A172 (cell line): ENCODE measurements at places on chromosomes 1 and 21. TPM values are rescaled to one million over a fixed set of nuclear protein-coding genes. Genes with fewer than 3 reads are reported as not detected.

DNA sequence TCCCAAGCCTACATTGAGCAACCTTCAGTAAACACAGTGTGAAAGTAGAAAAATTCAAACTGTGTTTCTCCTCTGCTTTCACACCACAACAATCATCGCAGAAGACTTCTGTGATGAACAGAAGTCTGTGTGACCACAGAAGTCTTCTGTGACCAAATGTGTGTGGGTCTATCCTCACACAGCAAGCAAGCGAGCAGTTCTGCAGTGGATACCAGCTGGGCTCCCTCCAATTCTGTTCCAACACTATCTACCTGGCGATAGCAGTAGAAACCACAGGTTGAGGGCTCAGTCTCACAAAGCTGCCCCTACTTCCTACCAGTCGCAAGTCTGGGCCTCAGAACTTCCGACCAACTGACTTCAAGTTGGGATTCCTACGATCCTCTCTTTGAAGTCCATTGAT lies 21.0 kb upstream of the RAP1A start:
- DNase-seq: no peak

DNA sequence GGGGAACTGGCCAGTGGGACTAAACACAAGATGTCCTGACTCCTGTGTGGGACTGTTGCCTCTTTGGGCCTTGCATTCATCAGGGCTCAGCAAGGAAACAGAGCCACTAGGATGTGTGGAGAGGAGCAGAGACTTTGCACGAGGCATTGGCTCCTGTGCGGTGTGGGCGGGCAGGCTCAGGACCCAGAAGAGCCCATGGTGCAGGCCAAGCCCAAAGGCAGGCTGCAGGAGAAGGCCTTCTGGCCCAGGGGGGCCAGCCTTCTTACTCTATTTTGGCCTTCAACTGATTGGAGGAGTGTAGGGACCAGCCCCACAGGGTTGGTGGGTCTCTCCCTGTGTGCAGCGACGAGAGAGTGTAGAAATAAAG lies 23.5 kb downstream of the LRRC3 start:
- DNase-seq: no peak

GRCh38 chr1:109832945-109833344 lies 69.2 kb upstream of the EPS8L3 start:
- no peak for DNase-seq

DNA sequence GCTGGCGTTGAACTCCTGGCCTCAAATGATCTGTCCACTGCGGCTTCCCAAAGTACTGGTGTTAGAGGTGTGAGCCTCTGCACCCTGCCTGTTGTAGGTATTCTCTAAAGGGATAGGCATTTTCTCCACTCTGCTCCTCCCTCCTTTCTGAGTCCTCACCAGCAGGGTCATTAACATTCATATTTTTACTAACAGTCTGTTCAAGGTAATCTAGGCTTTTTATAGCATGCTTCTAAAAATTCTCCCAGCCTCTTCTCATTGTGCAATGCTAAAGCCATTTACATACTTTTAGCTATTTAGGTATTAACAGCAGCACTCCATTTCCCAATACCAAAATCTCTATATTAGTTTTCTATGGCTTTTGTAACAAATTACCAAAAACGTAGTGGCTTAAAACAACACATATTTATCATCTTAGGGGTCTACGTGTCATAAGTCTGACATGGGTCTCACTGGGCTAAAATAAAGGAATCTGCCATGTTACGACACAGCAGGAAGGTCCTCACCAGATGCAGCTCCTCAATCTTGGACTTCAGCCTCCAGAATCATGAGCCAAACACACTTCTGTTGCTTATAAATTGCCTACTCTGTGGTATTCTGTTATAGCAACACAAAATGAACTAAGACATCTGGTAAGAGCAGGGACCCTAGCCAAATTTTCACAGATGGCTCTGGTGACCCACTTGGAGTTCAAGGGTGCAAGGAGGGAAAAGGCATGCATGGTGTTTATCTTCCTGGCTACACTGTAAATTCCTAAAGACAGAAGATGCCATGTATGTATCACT lies 2.9 kb upstream of the SLC2A7 start:
- DNase-seq: no peak

GRCh38 chr1:84260852-84261518 lies 40.5 kb upstream of the SAMD13 start:
- DNase-seq: no peak

- no peak for DNase-seq
These were observed 18.9 kb upstream of the VWA5B1 start for GRCh38 chr1:20271498-20272400.

DNA sequence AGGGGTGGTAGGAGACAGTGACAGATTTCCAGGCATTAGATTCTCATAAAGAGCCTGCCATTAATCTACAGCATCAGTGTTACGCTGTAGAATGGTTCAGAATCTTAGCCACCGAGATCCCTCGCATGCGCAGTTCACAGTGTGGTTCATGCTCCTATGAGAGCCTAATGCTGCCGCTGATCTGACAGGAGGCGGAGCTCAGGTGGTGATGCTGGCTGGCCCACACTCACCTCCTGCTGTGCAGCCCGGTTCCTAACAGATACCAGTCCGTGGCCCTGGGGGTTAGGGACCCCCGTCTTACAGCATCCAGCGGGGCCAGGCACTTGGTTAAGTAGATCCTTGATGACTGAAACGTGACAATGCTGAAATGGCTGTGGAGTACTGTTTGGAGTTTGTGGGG lies 163.6 kb upstream of the C1orf21 start:
- DNase-seq: peak; percentile 22

DNA sequence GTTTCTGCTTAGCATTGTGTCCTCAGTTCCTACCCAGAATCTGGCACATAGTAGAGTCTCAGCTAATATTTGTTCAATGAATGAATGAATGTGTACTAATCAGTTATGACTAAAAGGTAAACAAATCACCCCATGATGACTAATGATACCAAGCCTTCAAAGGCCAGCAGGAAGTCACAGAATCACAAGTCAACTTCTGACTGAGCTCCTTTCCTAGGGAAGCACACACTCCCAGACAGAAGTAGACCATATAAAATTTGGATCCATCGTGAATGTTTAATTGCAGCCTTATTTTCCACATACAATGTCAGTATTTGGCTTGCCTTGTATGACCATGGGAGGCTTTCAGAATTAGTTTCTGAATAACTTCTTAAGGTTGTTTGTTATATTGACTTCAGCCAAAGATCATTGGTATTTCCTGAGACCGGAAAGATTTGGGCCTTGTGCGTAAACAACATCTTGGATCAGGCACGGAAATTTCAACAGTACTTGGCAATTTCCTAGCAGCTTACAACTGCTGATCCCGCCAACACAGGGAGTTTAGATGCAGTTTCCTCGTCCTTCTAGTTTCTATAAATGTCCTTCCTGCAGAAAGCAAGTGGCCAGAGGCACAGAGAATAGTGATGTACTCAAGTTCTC lies 185.9 kb upstream of the ATP1B1 start:
- peak; percentile 51 for DNase-seq

- DNase-seq: no peak
These were observed 125.9 kb downstream of the RUNX1 start for GRCh38 chr21:34923202-34923601.

The GLMN gene
- total RNA-seq: 11.0 and 11.9 TPM in 2 replicates

The BSND gene
- total RNA-seq: not detected in 2 replicates
